ENCODE measurements at places on chromosomes 4 and X.
A peak's percentile ranks its signal among the peaks of the same experiment; 100 is the strongest.

DNA sequence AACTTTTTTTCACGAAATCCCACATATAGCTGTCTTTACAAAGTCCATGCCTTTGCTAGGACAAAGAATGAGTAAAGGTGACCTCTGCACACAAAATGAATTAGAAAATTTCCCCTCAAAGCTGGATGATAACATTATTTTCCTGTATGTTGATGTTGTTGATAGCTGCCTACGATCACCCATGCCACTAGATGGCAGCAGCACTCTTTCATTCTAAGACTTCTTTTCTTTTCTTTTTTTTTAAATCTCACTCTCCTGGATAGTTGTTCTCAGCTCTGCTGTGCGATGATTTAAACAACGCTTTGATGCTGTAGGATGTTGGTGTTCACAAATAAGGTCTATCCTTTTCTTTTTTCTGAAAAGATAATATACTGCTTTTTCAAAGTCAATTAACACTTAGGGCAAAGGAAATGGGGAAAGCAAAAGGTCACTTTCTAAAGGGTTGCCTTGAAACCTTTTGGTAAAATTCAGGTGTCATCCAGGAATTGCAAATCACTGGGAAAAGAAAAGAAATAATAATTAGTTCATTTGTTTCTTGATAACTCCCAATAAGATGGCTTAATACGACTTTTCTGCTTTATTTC lies 266.8 kb downstream of the C4orf33 start:
- DNase-seq = peak; percentile 17

DNA sequence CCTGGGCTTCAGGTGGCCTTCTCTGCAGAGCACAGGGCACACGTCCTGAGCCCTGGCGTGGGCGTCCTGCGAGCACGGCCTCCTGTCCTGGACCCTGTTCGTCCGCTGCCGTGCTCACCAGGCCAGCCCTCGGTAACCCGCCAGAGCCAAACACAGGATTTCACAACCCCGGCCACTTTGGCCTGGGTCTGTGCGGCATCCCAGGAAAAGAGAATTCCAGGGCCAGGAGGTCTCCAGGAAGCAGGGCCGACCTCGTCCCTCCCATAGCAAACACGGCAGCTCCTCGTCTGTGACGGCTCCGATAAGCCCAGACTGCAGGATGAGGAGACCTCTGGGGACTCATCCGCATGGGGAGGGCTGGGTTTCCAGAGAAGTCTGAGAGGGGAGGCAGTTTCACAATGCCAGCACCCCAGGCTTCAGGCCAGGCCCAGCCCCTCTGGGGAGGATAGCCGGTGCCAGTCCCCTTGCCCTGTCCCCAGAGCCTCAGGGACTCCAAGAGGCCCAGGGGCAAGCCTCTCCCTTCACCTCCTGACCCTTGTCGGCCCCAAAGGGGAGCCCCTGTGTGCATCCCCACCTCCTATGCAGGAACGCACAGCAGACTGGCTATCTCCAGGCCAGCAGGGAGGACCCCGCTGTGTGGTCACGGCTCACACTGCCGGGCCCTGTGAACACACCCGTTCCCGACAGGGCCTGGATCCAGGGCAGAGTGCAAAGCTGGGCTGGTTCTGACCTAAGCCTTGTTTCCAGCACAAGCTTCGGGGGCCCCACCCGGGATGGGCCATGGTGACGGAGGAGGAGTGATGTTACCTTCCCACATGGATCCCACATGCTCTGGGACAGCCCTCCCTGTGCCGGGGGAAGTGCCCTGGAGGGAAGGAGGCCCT lies 22.3 kb upstream of the HTRA3 start:
- DNase-seq = no peak

- no peak for DNase-seq
Observed at GRCh38 chr4:152635851-152636250, 43.9 kb downstream of the TMEM154 start.

DNA sequence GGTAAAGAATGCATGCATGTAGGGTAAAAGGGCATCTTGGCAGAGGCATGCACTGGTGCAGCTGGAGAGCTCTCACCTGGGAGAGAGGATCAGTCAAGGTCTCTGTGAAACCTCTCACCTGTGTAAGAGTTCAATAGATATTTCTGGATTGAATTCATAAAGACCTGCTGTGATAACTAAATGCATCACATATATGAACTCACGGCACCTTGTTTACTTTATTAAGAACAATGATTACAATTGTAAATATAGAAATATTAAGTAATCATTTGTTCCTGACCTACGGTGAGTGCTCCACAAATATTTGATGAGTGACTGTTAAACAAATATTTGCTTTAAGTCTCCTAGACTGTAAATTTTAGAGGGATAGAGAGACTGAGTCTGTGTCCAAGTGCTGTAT lies 85.9 kb upstream of the PAQR3 start:
- no peak for DNase-seq

- DNase-seq = peak; percentile 11
Observed at GRCh38 chr4:158253350-158253980, 43.2 kb downstream of the TMEM144 start.

DNA sequence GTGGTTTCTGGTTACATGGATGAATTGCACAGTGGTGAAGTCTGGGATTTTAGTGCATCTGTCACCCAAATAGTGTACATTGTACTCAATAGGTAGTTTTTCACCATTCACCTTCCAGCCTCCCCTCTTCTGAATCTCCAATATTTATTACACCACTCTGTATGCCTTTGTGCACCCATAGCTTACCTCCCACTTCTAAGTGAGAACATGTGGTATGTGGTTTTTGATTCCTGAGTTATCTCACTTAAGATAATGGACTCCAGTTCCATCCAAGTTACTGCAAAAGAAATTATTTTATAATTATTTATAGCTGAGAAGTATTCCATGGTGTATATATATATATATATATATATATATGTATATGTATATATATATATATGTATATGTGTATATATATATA lies 155.8 kb downstream of the HHIP start:
- DNase-seq = no peak

DNA sequence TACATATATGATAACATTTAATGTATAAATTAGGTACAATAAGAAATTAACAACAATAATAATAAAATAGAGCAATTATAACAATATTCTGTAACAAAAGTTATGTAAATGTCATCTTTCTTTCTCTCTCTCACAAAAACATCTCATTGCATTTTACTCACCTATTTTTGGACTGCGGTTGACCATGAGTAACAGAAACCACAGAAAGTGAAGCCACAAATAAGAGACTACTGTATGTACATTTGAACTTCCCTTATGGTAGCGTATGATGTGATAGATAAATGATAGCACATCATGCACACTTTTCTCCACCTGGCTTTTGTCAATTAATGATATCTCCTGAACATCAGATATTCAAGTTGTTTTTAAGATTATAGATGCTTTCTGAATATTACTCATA lies 80.5 kb downstream of the HNRNPD start:
- no peak for DNase-seq

DNA sequence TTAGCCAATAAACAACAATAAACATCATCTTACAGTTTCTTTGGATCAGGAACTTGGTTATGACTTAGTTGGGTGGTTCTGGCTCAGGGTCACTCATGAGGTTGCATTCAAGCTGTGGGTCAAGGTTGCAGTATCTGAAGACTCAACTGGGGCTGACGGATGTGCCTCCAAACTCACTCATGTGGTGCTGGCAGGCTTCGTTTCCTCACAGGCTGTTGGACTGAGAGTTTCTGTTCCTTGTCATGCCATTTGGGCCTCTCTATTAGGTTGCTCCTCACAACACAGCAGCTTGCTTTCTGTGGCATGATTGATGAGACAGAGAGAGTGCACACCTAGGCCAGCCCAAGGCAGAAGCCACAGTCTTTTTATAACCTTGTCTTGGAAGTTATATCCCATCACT lies 20.7 kb downstream of the FRMPD3 start:
- DNase-seq = no peak
